Bronchial smooth muscle cell (primary cell): ENCODE measurements at places on chromosomes 12 and 14. TPM values are rescaled to one million over a fixed set of nuclear protein-coding genes. Genes with fewer than 3 reads are reported as not detected.

Gene PAPLN
- total RNA-seq = 1.7 and 4.6 TPM in 2 replicates

Gene PLXNC1
- 6.8 and 21.1 TPM in 2 replicates for total RNA-seq

Gene CCDC184
- total RNA-seq = 0.32 and 0.34 TPM in 2 replicates

Gene PLBD1
- 0.95 and 1.5 TPM in 2 replicates for total RNA-seq

Gene SLCO1A2
- not detected in 2 replicates for total RNA-seq

Gene THTPA
- total RNA-seq = 14.8 and 25.4 TPM in 2 replicates

Gene NINJ2
- total RNA-seq = 2.7 and 3.0 TPM in 2 replicates

Gene SCN8A
- total RNA-seq = 6.3 and 13.6 TPM in 2 replicates

Gene BMP4
- 1.1 and 7.6 TPM in 2 replicates for total RNA-seq

Gene ACOT6
- not detected in 2 replicates for total RNA-seq

Gene ZDHHC22
- total RNA-seq = not detected in 2 replicates

Gene DAO
- not detected in 2 replicates for total RNA-seq

Gene CATSPERB
- total RNA-seq = not detected in 2 replicates

Gene NEUROD4
- total RNA-seq = not detected in 2 replicates

Gene SSPN
- 15.4 and 26.4 TPM in 2 replicates for total RNA-seq

Gene LALBA
- total RNA-seq = not detected in 2 replicates

Gene SLC6A15
- total RNA-seq = 7.1 and 53.1 TPM in 2 replicates

Gene IGF1
- total RNA-seq = 0.63 and 2.7 TPM in 2 replicates

Gene OR6C68
- not detected in 2 replicates for total RNA-seq

Gene YARS2
- total RNA-seq = 19.7 and 25.4 TPM in 2 replicates

Gene R3HDM2
- total RNA-seq = 9.3 and 9.4 TPM in 2 replicates

Gene ARMH4
- total RNA-seq = 2.8 and 3.0 TPM in 2 replicates

Gene HOTAIR
- not detected in 2 replicates for total RNA-seq

Gene TEAD4
- 2.5 and 3.6 TPM in 2 replicates for total RNA-seq

Gene KCNC2
- not detected in 2 replicates for total RNA-seq

Gene TESPA1
- total RNA-seq = not detected in 2 replicates

Gene OASL
- total RNA-seq = 0.17 and 0.47 TPM in 2 replicates

Gene GYS2
- not detected in 2 replicates for total RNA-seq

Gene SPIC
- total RNA-seq = not detected in 2 replicates

Gene DHRS4
- total RNA-seq = 61.6 and 72.0 TPM in 2 replicates

Gene ASB2
- total RNA-seq = 0.09 and 0.32 TPM in 2 replicates

Gene DPPA3
- not detected in 2 replicates for total RNA-seq

Gene SELPLG
- 0.63 and 1.5 TPM in 2 replicates for total RNA-seq

Gene MYH6
- total RNA-seq = not detected in 2 replicates

Gene LRRIQ1
- 0.09 and 0.16 TPM in 2 replicates for total RNA-seq

Gene CBLN3
- total RNA-seq = 3.5 and 4.8 TPM in 2 replicates

Gene MAP1LC3B2
- total RNA-seq = 0.17 and 0.63 TPM in 2 replicates
